ENCODE measurements at places on chromosomes 2 and 18.
A peak's percentile ranks its signal among the peaks of the same experiment; 100 is the strongest.

DNA sequence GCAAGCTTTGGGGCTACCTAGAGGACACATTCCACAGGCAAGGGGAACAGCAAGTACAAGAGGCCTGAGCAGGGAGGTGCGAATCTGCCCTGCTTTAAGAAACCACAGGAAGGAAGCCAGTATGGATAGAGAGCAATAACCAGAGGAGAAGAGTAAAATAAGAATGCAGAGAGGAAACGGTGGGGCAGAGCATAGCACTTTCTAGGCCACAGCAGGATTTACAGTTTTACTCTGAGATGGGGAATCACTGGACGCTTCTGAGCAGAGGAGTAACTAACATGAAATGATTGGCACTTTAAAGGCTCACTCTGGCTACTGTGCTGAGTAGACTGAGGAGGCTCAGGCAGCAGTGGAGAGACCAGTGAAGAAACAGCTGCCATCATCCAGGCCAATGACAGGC lies 23.8 kb downstream of the AAK1 start:
- no peak for DNase-seq

DNA sequence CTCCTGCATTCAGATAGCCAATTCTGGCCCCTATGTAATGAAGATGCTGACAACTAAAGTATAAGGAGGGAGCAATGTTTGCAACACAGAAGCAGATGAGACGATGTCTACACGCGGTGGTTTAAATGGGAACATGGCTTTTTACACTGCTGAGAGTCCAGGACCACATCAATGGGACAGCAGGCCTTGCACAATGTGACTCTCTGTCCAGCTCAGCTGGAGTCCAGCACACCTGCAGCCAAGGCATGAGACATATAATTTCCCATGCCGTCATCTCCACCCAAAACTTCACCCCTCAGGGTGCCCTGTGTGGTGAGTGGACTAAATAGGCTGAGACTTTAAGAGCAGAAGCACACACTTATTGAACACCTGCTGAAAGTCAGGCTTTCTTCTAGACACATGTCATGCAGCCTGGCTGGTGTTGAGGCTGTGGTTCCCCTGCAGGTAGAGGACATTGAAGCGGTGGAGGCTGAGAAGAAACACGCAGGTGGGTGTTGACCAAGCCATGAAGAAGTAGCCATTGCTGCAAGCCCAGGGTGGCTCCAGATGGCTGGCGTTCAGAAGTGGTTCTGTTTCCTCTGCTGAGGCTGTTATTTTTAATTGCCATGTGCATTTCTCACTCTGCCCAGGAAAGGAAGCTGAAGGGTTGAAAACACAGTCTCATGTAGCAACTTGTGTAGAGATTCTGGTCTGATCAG lies 345.6 kb downstream of the MYCN start:
- no peak for DNase-seq

DNA sequence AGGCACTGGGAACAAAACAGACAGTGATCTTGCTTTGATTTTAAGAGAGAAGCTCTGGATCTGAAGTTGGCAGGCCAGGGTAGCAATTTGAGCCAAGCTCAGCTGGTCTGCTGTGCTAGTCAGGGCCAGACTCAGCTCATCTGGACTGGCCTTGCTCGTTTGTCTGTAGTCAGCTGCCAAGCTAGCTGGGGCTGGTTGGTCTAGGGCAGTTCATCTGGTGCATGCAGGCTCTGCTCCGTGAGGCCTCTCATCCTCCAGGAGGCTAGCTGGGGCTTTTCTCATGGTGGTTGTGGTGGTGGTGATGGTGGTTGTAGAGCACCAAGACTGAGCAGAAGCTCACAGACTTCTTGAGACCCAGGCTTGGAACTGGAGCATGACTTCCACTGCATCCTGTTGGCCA lies 10.3 kb downstream of the FBLN7 start:
- DNase-seq = no peak

DNA sequence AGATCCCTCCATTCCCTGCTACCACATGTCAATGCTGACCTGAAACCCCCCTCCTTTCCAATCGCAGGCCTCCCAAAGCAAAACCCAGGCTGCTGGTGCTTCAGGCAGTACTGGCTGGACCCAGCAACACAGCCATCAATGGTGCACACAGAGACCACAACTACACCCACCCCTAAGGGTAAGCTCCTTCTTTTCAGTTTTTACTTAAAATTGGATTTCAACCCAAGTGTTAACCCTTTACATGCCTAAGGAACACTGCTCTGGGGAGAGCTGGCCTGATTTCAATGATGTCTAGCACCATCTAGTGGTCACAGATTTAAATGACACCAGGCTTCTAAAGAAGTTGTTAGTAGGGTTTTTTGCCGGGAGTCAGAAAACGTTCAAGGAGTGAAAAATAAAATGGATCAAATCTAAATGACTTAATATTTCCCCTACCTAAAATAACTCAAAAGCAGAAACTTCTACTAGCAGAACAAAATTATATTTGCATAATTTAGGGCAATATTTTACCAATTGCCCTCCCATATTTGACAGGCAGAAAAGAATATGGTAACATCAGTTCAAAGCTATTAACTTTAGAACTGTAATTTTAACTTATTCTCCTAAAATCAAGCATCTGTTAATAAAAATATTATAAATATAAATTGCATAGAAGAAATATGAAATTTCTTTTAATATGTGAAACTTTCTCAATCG lies 24.6 kb downstream of the FECH start:
- peak; percentile 5 for DNase-seq

DNA sequence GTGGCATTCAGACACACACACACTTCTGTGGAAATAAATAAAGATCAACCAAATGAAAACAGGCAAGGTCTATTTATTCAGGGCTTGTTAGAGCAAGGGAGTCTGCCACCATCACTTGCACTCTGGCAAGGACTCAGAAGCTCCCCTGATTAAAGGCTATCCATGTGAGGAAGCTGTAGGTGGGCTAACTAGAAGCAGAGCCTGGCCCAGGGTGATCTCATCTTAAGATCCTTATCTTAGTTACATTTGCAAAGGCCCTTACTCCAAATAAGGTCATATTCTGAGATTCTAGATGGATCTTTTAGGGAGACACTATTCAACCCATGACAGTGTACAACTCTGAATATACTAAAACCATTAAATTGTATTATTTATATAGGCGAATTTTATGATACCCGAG lies 190.0 kb upstream of the SRD5A2 start:
- no peak for DNase-seq

DNA sequence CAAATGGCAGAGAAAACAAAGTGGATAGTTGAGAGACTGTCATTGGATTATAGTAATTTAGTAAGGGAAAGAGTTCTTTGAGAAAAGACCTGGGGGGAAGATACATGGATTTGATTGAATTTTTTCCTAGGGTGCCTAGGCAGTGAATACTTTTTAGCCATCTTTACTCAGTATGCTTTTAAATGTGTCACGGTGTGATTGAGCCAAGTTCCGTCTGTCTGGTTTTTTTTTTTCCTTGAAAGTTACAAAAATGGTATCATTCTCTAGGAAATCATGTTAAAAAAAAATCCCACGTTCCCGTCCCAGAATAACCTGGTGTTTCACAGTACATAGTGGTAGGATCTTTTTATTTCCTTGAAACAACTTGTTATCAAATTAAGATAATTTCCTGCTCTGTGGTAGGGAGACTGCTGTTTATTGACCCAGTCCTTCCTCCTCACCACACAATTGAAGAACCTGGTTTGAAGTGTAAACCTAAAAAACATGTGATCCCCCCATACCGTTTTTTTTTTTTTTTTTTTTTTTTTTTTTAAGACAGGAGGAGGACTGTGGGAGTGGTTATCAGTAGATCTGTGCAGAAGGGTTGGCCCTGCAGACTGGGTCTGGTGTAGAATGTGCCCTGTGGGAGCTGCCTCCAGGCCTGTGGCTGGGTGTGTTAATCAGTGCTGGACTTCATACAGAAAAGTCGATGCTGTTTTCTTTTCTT lies 55.1 kb downstream of the DGKD start:
- no peak for DNase-seq

DNA sequence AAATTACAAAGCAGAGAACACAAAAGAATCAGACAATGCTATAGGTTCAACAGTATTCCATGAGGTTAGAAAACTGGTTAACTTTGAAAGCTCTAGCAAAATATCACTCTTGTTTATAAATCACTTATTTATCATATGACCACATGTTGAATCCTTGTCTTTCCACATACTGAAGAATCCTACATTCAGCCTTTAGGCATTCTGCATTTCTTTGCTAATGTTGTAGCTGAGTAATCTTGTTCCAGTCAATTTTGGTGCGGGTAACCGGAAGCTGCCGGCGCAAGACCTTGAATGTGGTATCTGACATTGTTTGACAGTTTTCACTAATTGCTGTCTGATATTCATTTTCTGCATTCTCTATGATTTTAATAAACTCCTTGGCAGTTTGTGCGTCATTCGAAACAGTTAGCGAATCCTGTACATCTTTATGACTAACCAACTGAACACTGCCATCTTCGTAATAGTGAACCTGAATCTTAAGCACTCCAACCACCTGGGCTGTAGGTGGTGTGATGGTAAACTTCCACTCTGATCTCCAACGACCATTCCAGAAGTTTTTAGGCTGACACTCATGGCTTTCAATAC lies 154.1 kb downstream of the BAZ2B start:
- no peak for DNase-seq

DNA sequence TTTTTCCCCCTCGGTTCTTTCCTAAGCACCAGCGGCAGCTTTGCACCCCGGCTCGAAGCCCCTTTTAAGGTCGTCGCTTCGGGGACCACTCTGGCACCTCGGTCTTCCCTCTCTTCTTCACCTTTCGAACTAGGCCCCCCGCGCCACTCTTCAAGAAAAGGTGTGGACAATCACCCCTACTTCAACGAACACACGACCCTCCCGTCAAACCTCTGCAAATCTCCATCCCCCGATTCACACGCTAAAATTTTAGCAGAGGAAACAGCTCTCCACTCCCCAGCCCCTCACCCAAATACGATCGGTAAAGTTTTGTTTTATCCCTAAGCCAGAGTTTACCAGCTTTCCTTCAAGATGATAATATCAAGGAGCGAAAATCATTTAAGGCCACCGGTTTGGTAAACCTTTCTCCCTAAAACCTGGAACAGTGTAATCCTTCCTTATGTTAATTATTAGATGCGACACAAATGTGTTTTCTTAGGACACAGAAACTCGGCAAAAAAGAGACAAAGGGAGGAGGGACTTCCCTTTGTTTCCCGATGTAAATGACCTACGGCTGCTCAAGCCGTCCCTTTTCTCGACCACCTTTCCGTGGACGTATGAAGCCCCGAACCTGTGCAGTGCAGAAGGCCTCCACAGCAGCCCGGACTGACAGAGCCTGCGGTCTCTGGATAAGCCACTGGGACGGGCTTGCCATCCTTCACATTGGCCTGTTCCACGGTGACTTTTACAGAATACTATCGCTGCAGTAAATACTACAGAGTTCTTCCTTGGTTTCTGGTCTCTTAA lies 85.2 kb downstream of the RBMS1 start:
- DNase-seq = no peak

- DNase-seq = no peak
These were observed 6.0 kb upstream of the CYP27C1 start for GRCh38 chr2:127226132-127226519.

DNA sequence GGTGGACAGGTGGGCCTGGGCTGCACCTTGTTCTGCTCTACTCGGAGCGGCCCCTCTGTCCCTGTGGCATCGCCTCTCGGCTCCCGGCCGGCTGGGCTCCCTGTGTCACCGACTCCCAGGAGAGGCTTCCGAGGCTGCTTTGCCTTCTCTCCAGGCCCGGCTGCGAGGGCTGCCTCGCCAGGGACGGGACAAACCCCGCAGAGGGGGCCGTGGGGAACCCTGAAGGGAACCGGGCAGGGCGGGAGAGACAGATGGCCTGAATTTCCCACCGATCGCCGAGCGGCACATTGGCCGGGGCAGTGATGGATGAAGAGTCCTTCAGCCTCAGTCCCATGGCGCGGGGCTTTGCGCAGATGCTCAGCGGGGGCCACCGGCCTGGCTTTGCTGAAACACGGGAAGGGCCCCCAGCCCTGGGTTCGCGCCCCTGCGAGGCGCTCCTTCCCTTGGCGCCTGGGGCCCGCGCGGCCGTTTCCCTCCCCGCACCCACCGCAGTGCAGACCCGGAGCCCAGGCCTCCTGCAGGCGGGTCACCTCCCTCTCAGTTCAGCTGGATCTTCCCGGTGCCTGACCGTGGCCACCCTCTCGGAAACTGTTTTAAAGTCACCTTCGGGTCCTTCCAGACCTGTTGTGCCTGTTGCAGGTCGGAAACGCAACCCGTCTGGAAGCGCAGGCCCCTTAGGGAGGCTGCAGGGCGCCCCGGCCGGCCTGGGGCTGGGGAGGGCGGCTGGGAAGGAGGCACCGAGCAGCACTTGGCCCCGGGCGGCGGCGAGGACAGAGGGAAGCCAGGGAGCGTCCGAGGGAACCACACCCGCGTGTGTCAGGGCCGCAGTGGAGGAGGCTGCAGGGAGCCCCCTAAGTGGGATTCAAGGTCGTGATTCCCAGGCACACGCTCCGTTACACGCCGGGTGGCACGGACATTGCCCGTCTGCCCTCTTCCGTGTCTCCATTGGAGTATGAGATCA lies 341.9 kb upstream of the SALL3 start:
- DNase-seq = no peak

GRCh38 chr2:65050931-65051330 lies 5.3 kb upstream of the CEP68 start:
- DNase-seq = no peak

GRCh38 chr2:215983581-215984351 lies 29.6 kb downstream of the MREG start:
- no peak for DNase-seq

- no peak for DNase-seq
These were observed 644 bp upstream of the DYM start for GRCh38 chr18:49460976-49461601.

DNA sequence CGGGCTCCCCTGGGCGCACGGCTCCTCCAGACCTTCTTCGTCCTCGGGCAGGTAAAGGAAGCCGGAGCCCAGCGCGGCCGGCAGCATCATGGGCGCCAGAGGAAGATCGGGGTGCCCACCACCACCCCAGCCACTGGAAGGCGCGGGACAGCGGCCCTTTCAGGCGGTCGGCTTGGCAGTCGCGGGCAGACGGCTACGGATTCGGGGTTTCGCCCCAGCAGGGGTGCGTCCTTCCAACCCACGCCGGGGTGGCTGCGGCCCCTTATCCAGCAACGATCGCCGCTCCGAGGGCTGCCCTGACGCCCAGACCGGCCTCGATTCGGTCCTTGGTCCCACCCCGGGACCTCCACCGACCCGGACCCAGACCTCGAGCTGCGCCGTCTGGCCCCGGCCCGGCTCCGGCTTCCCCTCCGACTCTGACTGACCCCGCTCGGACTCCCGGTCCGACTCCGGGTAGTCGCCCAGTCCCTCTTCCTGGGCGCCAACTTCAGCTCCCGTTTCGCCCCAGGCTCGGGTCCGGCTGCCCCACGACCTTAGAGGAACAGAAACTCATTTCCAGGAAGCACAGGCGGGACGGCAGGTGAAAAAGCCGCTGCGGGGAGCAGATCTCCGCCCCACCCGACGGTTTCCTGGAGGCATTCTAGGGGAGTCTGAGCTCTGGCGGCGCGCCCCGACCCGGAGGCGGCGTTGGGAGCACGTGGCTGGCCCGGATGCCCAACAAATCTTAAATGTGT lies 30.2 kb upstream of the SSB start:
- no peak for DNase-seq

GRCh38 chr2:1892529-1893250 lies 148.4 kb upstream of the PXDN start:
- DNase-seq = no peak
